GM23338 (cell line): ENCODE measurements at places on chromosomes 1 and 21.

DNA sequence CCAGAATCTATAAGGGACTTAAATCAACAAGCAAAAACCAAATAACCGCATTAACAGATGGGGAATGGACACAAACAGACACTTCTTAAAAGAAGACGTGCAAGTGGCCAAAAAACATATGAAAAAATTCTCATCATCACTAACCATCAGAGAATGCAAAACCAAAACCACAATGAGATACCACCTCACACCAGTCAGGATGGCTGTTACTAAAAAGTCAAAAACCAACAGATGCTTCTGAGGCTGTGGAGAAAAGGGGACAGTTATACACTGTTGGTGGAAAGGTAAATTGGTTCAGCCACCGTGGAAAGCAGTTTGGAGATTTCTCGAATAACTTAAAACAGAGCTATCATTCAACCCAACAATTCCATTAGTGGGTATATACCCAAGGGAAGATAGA, 124.9 kb upstream of the OLIG2 start:
- no peaks in the 10 kb centered on the region for H3K4me1 ChIP-seq
- no peak overlapping the region for H3K4me3 ChIP-seq
- DNase-seq: no peak
- no peaks in the 10 kb centered on the region for H3K36me3 ChIP-seq

GRCh38 chr1:100627054-100627716, 89.2 kb downstream of the GPR88 start:
- H3K4me1 ChIP-seq: no peaks in the 10 kb centered on the region
- DNase-seq: no peak
- no peak overlapping the region for H3K4me3 ChIP-seq
- no peaks in the 10 kb centered on the region for H3K36me3 ChIP-seq

GRCh38 chr1:11417162-11417561, 61.8 kb upstream of the DISP3 start:
- no peaks in the 10 kb centered on the region for H3K27me3 ChIP-seq
- no peak overlapping the region for H3K27ac ChIP-seq
- no peaks in the 10 kb centered on the region for H3K36me3 ChIP-seq
- H3K4me3 ChIP-seq: no peak overlapping the region
- DNase-seq: no peak

GRCh38 chr1:62355095-62355494, 35.9 kb upstream of the KANK4 start:
- DNase-seq: no peak
- no peaks in the 10 kb centered on the region for H3K27me3 ChIP-seq
- no peak overlapping the region for H3K27ac ChIP-seq
- no peaks in the 10 kb centered on the region for H3K4me1 ChIP-seq
- H3K36me3 ChIP-seq: no peaks in the 10 kb centered on the region

DNA sequence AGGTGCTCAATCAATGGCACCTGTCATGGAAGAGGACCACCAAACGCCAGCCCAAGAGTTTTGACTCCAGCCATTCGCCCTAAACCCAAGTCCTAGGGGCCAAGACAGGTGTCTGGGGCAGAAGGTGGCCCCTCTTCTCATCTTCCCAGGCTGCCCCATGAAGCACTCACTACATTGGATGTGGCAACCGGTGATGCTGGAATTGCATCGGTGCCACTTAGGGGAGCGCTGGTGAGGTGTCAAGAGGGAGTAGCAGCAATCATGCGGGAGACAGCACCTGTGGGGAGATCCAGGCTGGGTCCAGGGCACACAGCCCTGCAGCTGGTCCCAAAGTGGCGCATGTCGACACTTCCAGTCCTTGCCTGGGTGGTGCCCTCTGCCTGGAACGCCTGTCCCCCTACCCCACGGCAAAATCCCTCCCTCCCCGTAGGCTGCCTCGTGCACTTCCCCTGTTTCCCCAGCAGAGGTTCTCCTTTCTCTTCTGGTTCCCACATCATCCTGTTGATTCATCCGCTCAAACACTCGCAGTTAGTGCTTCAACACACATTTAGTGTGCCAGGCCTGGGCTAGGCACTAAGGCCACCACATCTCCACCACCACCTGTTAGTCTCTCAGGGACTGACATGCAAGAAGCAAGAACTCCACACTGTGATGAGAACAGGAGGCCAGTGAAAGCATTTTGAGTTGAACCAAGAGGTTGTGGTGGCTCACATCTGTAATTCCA, 18.5 kb downstream of the PLA2G2D start:
- H3K27ac ChIP-seq: no peak overlapping the region
- peak; percentile 86 for DNase-seq
- H3K4me1 ChIP-seq: no peaks in the 10 kb centered on the region; the same call in 1 of the 2 replicates
- no peaks in the 10 kb centered on the region for H3K27me3 ChIP-seq

- no peak for DNase-seq
- H3K4me1 ChIP-seq: peaks cover 8% of the 10 kb centered on the region
- no peak overlapping the region for H3K4me3 ChIP-seq
- H3K27me3 ChIP-seq: no peaks in the 10 kb centered on the region
Measured at GRCh38 chr1:203402629-203403337, 51.9 kb upstream of the FMOD start.

DNA sequence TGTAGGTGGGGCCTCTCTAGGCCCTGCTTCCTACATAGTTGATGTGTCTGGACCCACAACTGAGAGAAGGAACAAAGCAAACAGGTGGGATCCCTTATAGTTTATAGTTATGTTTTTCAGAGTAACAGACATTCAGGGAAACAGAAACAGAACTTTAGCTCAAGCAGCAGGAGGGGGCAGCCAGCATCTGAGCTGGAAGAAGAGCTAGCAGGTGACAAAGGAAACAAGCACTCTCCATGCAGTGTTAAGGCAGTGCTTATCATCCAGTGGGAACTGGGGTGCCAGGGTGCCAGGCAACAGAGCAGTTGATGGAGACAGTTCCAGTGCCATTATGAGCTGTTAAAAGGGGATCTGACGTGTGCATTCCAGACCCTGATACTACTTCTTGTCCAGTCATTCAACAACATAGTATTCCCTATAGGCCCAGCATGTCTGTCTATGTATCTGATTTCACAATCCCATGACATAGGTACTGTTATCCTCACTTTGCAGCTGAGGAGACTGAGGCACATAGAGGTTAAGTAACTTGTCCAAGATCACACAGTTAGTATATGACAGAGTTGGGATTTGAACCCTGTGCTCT, 13.5 kb downstream of the HIVEP3 start:
- H3K4me1 ChIP-seq: peaks cover 3% of the 10 kb centered on the region; the same call in 1 of the 2 replicates
- H3K36me3 ChIP-seq: no peaks in the 10 kb centered on the region
- H3K4me3 ChIP-seq: no peak overlapping the region
- no peak for DNase-seq
- no peaks in the 10 kb centered on the region for H3K27me3 ChIP-seq

GRCh38 chr1:116287341-116288200, 85.5 kb upstream of the ATP1A1 start:
- H3K4me1 ChIP-seq: no peaks in the 10 kb centered on the region
- no peaks in the 10 kb centered on the region for H3K36me3 ChIP-seq
- no peaks in the 10 kb centered on the region for H3K27me3 ChIP-seq
- no peak overlapping the region for H3K27ac ChIP-seq
- DNase-seq: no peak

DNA sequence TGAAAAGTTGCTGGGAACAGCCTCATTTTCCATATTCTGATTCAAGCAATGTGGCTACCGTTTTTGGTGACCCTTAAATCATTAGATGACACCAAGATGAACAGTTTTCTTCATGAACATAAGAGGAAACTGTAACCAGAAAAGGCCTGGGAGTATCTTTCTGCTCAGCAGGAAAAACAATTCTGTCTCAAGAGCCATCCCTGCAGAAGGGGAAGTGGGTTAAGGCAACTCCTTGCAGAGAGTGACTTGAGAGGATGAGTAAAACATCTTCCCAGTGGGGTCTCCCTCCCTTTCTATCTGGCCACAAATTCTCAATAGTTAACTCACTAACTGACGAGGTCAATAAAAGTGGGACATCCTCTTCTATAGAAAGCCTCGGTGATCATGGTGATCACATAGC, 187.6 kb upstream of the NRIP1 start:
- DNase-seq: no peak
- H3K4me3 ChIP-seq: no peak overlapping the region
- no peaks in the 10 kb centered on the region for H3K36me3 ChIP-seq
- H3K27me3 ChIP-seq: no peaks in the 10 kb centered on the region; the same call in 1 of the 2 replicates

DNA sequence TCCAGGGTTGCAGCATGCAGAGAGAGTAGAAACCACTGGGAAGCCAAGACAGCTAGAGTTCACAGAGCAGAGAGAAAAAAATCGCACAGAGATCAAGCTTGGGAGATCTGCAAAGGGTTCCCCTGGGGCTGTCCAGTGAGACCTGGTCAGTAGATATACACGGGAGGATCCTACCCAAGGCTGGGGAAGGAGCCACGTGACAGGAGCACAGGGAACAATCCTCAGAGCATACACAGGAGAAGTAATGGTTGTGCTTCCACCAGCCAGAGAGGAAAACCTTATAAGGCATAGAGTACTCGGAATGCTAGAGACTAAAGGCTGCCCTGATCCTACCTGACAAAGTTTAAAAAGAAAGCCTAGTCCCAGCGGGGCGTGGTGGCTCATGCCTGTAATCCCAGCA, 53.9 kb downstream of the GABPA start:
- no peaks in the 10 kb centered on the region for H3K4me1 ChIP-seq
- H3K36me3 ChIP-seq: no peaks in the 10 kb centered on the region
- H3K27me3 ChIP-seq: no peaks in the 10 kb centered on the region
- no peak overlapping the region for H3K27ac ChIP-seq

- no peak overlapping the region for H3K4me3 ChIP-seq
- H3K36me3 ChIP-seq: no peaks in the 10 kb centered on the region
- H3K27me3 ChIP-seq: no peaks in the 10 kb centered on the region
- H3K4me1 ChIP-seq: no peaks in the 10 kb centered on the region
- no peak overlapping the region for H3K27ac ChIP-seq
- DNase-seq: no peak
Measured at GRCh38 chr1:97088391-97088790, 366.8 kb downstream of the PTBP2 start.

DNA sequence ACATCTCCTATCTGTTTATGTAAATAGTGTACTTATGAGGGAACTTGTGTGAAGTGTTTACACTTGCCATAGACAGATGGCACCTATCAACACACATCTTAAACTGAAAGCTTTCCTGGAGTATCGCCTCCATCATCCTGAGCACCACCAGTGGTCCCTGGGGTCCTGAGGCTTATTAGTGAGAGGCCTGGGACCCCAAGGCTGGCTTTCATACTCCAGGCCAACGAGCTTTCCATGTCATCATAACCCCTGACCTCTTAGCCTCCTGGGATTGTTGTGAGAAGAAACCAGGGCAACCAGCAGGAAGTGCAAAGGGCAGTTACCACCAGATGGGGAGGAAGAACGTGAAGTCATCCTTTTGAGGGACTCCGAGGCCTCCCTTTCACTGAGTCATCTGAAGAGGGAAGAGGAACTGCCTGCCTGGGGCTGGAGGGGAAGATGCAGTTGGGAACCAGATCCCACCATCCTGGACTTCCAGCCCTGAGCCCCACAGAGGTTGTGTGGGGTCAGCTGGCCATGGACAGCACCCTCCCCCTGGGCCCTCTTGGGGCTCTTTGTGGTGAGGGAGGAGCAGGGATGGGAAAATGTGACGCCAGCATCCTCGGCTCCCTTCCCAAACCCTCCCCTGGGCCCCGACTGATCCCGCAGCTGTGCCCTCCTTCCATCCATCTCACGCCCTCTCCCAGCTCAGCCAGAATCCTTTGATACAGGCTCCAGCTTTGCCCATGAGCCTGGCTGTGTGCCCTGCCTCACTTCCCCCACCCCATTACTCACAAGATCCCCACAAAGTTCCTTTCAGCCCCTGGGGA, 5.8 kb downstream of the INKA2 start:
- H3K27ac ChIP-seq: no peak overlapping the region
- no peaks in the 10 kb centered on the region for H3K36me3 ChIP-seq

DNA sequence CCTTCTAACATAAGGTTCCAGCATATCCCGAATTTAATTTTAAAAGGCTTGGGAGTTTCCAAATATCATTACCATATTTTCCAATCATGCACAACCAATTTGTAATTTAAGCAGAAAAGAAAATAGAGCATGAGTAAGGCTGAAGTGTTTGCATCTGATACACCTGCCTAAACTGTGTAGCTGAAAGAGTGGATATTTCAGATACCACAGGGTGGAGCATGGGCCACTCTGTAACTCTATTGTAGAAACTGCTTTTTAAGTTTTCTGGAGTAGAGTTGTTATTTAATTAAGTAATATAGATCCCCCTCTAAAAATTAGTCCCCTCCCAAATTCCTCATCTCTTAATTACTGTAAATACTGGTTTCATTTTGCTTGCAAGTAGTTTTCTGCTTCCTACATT, 199.8 kb downstream of the USP25 start:
- no peak for DNase-seq
- H3K36me3 ChIP-seq: no peaks in the 10 kb centered on the region
- H3K27me3 ChIP-seq: no peaks in the 10 kb centered on the region
- H3K4me1 ChIP-seq: no peaks in the 10 kb centered on the region
- no peak overlapping the region for H3K27ac ChIP-seq
- H3K4me3 ChIP-seq: no peak overlapping the region

DNA sequence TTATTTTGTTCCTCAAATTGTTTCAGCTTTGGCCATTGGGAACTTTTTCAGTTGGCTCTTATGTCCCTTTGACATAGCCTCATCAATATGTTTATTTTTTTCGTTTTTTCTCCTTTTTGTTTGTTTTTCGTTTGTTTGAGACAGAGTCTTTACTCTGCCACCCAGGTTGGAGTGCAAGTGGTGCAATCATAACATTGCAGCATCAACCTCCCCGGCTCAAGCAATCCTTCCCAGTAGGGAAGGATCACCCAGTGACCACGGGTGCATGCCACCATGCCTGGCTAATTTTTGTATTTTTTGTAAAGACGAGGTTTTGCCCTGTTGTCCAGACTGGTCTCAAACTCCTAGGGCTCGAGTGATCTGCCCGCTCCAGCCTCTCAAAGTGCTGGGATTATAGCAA, 8.1 kb downstream of the POLR3GL start:
- no peaks in the 10 kb centered on the region; the same call in 1 of the 2 replicates for H3K4me1 ChIP-seq
- DNase-seq: no peak
- H3K27ac ChIP-seq: no peak overlapping the region
- no peaks in the 10 kb centered on the region for H3K36me3 ChIP-seq

GRCh38 chr1:213526306-213526705, 461.5 kb upstream of the PROX1 start:
- no peaks in the 10 kb centered on the region for H3K27me3 ChIP-seq
- no peak overlapping the region for H3K27ac ChIP-seq
- peaks cover 9% of the 10 kb centered on the region; the same call in 1 of the 2 replicates for H3K4me1 ChIP-seq
- H3K4me3 ChIP-seq: no peak overlapping the region
- H3K36me3 ChIP-seq: no peaks in the 10 kb centered on the region

DNA sequence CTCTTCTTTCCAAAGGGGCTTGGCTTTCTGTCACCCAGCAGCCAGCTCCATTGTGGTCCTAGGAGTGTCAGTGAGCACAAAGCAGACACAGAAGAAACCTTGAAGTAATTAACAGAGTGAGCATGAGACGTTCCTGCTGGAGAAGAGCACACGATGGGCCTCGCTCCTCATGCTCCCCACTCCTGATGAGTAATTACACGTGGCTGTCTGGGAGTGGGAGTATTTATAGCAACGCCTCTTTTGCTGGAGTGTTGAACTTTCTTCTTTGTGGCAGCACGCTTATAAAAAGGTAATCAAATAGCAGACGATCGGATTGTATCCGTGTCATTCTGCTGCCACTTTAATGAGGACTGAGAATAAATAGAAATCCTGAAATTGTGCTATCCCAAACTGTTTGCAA, 185.8 kb downstream of the CAMTA1 start:
- no peaks in the 10 kb centered on the region for H3K4me1 ChIP-seq
- H3K36me3 ChIP-seq: no peaks in the 10 kb centered on the region
- DNase-seq: no peak
- H3K4me3 ChIP-seq: no peak overlapping the region
- no peaks in the 10 kb centered on the region for H3K27me3 ChIP-seq
